ENCODE measurements at places on chromosomes 12 and 14. TPM values are rescaled to one million over a fixed set of nuclear protein-coding genes. Genes with fewer than 3 reads are reported as not detected.

- H3K36me3 ChIP-seq: no peaks in the 10 kb centered on the region
- peaks cover 40% of the 10 kb centered on the region for H3K4me1 ChIP-seq
- H3K4me3 ChIP-seq: no peak overlapping the region
- DNase-seq: no peak
Measured at GRCh38 chr12:57623385-57623784, 9.6 kb downstream of the B4GALNT1 start.

The TULP3 gene
- total RNA-seq: 7.3 TPM

DNA sequence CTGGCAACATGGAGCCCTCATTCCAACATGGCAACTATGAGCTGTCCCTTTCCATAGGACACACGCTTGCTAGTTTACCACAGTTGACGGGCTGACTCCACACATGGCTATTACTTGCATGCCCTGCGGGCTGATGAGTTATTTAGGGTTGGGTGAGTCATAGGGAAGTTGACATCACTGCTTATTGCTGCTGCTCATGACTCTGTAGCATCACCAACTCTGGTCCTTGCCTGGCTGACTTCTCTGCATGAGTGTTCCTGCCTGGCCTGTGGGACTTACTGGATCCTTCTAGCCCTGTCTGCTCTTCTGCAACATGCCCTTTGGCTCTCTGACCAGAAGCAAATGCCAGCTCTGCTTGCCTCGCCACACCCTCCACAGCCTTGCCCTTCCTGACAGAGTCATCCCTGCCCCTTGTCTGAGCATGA lies 199.5 kb downstream of the ANO6 start:
- peaks cover 7% of the 10 kb centered on the region for H3K4me1 ChIP-seq
- no peaks in the 10 kb centered on the region for H3K27me3 ChIP-seq
- peak; percentile 64 for DNase-seq
- H3K36me3 ChIP-seq: peaks cover 16% of the 10 kb centered on the region

GRCh38 chr12:123127182-123127495 lies 23.8 kb downstream of the PITPNM2 start:
- H3K4me3 ChIP-seq: no peak overlapping the region
- no peaks in the 10 kb centered on the region for H3K27me3 ChIP-seq
- peaks cover 40% of the 10 kb centered on the region for H3K4me1 ChIP-seq
- peaks cover 3% of the 10 kb centered on the region for H3K36me3 ChIP-seq

- H3K4me3 ChIP-seq: no peak overlapping the region
- peaks cover 10% of the 10 kb centered on the region for H3K4me1 ChIP-seq
- peaks cover 9% of the 10 kb centered on the region for H3K36me3 ChIP-seq
- no peaks in the 10 kb centered on the region for H3K27me3 ChIP-seq
Measured at GRCh38 chr12:93502802-93503623, 35.7 kb downstream of the MRPL42 start.

The ZNF140 gene
- total RNA-seq: 13.3 TPM

- no peak overlapping the region for H3K4me3 ChIP-seq
- H3K27me3 ChIP-seq: peaks cover 2% of the 10 kb centered on the region
- H3K4me1 ChIP-seq: no peaks in the 10 kb centered on the region
- H3K36me3 ChIP-seq: no peaks in the 10 kb centered on the region
Measured at GRCh38 chr12:77294016-77294415, 228.6 kb upstream of the E2F7 start.

GRCh38 chr12:67792185-67792584 lies 143.6 kb downstream of the DYRK2 start:
- no peaks in the 10 kb centered on the region for H3K4me1 ChIP-seq
- no peak for DNase-seq
- H3K27ac ChIP-seq: no peak overlapping the region
- no peaks in the 10 kb centered on the region for H3K27me3 ChIP-seq
- H3K36me3 ChIP-seq: peaks cover 5% of the 10 kb centered on the region

DNA sequence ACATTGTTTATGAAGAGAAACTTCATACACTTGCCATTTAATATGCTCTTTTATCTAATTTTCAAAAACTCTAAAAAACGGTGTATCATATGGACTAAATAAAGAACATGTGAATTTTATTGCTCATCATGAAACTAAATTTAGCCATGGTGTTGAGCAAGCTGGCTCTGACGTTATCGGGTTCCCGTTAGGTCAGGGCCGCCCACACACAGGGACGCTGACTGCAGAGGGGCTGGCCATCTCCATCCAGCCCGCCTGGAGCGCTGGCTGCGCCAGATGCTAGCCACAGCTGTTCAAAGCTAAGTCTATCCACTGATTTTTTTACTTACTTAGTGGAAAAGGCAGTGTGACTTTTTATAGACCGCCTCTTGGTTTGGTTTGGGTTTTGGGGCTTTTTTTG lies 36.5 kb upstream of the DYNC1H1 start:
- H3K4me3 ChIP-seq: no peak overlapping the region
- H3K4me1 ChIP-seq: no peaks in the 10 kb centered on the region
- DNase-seq: peak; percentile 50
- H3K27ac ChIP-seq: no peak overlapping the region
- H3K36me3 ChIP-seq: peaks cover 11% of the 10 kb centered on the region
- no peaks in the 10 kb centered on the region for H3K27me3 ChIP-seq

GRCh38 chr14:104895786-104896661 lies 28.7 kb upstream of the PLD4 start:
- no peak overlapping the region for H3K27ac ChIP-seq
- no peaks in the 10 kb centered on the region for H3K36me3 ChIP-seq
- DNase-seq: peak; percentile 5
- H3K4me1 ChIP-seq: peaks cover under 1% of the 10 kb centered on the region

The CLIP1 gene
- 58.6 TPM for total RNA-seq

The MIP gene
- not detected for total RNA-seq

The CLEC4D gene
- total RNA-seq: not detected

DNA sequence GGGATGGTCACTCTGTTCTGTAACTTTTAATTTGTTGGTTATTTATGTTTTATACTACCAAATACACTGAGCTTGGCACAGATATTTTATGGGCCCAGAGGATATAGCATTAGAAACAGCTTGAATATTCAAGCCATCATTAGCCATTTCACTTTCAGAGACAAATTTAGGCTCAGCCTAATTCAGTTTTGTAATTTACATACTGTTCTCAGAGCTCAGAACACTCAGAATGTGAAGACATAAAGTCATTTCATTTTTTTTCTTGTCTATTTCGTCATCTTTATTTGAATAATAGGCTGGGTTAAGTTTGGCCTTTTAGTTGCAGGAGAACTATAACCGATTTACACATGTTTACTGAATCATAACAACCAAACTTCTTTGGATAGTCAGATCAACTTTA lies 361.7 kb downstream of the SNAPC1 start:
- H3K4me1 ChIP-seq: no peaks in the 10 kb centered on the region
- no peak overlapping the region for H3K27ac ChIP-seq
- H3K27me3 ChIP-seq: peaks cover 40% of the 10 kb centered on the region
- no peaks in the 10 kb centered on the region for H3K36me3 ChIP-seq
- DNase-seq: no peak

DNA sequence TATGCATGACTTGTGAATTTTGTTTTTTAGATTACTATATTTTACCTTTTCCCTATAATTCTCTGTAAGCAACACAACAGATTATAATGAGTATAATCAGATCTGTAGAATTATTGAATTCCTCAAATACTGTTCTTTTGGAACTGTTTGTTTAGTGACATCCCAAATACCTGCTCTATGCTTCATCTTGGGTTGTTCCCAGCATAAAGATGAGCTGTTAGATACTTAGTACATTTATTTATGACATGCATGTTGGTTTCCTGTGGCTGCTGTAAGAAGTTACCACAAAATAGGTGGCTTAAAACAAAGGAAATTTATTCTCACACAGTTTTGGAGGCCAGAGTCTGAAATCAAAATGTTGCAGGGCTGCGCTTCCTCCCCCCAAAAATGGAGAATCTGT lies 78.4 kb downstream of the PTPRR start:
- no peak overlapping the region for H3K27ac ChIP-seq
- no peak overlapping the region for H3K4me3 ChIP-seq
- H3K27me3 ChIP-seq: peaks cover 6% of the 10 kb centered on the region
- H3K36me3 ChIP-seq: no peaks in the 10 kb centered on the region
- DNase-seq: no peak

DNA sequence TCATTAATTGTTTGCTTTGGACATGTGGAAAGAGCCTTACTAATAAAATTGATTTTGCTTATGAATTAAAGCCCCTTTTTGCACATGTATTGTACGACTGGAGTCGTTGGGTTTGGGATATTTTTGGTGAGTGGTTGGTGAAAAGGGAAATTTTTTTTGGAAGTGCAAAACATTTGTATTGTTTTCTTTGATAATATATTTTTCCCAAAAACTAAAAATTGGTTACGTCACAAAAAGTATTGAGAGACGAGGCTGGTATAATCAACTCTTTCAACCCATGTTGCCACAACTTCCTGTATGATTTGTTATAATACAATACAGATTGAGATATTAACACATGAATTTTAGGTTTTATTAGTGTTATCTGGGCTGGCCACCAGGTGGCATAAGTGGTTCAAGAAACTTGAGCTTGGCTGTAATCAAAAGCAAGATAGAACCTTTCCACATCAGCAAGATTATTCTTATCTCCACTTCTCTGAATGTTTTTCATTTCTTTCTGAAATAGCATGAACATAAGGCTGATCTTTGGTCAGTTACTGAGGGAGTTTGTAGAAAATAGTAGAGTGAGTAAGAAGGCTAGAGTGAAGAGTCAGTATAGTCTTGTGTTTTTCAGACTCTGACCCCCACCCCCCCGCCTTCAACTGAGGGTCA lies 8.7 kb downstream of the NGDN start:
- no peak overlapping the region for H3K4me3 ChIP-seq
- peaks cover 48% of the 10 kb centered on the region for H3K36me3 ChIP-seq
- H3K4me1 ChIP-seq: peaks cover 11% of the 10 kb centered on the region
- H3K27me3 ChIP-seq: no peaks in the 10 kb centered on the region

DNA sequence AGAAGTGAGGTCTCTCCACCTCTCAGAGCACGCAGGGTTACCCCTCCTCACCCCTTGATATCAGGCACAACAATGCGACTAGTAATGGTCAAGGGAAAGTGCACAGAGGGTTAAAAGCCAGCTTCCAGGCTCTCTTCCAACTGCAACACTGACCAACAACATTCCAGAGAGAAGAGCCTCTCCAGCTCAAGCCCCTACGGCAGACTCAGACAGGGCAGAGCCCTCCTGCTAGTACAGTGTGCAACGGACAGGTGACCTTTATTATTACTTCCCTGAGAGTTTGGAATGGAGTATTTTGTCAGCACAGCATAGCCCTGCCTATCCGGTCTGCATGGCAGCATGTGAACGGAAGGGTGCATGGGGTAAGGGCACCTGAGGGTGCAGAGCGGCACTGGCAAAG lies 73.0 kb downstream of the PTPN21 start:
- H3K36me3 ChIP-seq: no peaks in the 10 kb centered on the region
- no peak overlapping the region for H3K4me3 ChIP-seq
- DNase-seq: no peak
- no peak overlapping the region for H3K27ac ChIP-seq
- H3K4me1 ChIP-seq: no peaks in the 10 kb centered on the region

GRCh38 chr12:100593490-100593889 lies 20.0 kb downstream of the GAS2L3 start:
- H3K4me1 ChIP-seq: no peaks in the 10 kb centered on the region
- H3K27me3 ChIP-seq: no peaks in the 10 kb centered on the region
- no peak overlapping the region for H3K4me3 ChIP-seq
- no peaks in the 10 kb centered on the region for H3K36me3 ChIP-seq
- no peak overlapping the region for H3K27ac ChIP-seq

The NFATC4 gene
- 0.30 TPM for total RNA-seq

The KCNK13 gene
- not detected for total RNA-seq

GRCh38 chr14:104688505-104689108 lies 811 bp upstream of the INF2 start:
- DNase-seq: peak; percentile 41
- no peaks in the 10 kb centered on the region for H3K27me3 ChIP-seq
- H3K36me3 ChIP-seq: peaks cover 2% of the 10 kb centered on the region
- H3K4me1 ChIP-seq: peaks cover 32% of the 10 kb centered on the region
- H3K4me3 ChIP-seq: peak overlapping the region; percentile 51

GRCh38 chr12:104304261-104305009 lies 896 bp downstream of the EID3 start:
- no peak for DNase-seq
- no peaks in the 10 kb centered on the region for H3K27me3 ChIP-seq
- peaks cover 59% of the 10 kb centered on the region for H3K4me1 ChIP-seq
- H3K27ac ChIP-seq: peak overlapping the region; percentile 96
- peaks cover 50% of the 10 kb centered on the region for H3K36me3 ChIP-seq
- peak overlapping the region; percentile 81 for H3K4me3 ChIP-seq

Measured in activated CD4-positive, alpha-beta T cell treated with anti-CD3 and anti-CD28 coated beads for 36 hours (primary cell).